ENCODE measurements at places on chromosomes 2 and 18.

GRCh38 chr18:45976974-45977373 is 9.8 kb upstream of the EPG5 start:
- DNase-seq: no peak

DNA sequence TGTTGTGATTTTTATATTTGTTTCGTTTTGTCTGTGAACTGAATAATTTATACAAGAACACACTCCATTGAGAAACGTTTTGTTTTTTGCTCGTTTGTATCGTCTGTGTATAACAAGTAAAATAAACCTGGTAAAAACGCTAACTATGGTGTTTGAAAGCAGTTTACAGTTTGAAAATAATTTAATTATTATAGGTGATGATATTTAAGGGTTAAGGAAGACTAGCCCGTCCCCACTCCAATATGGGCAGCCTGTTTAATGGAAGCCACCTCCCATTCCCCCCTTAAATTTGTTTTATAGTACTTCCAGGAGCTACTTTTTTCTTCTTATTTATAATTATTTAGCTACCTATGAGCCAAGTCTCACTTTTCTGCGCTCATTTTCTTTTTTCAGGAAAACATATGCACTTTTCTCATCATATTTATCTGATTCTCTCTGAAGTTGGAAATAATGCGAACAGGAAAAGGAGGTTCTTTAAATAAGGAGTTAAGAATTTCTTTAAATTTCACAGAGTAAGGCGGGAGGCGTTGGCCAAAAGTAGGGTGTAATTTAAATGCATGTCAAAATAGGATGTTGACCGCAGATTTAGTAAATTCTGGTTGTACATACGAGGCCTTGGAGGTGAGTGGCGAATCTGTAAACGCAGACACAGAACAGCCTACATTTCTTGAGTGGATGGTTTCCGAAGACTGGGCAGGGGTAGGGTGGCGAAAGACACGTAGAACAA is 9.8 kb downstream of the TBR1 start:
- no peak for DNase-seq

DNA sequence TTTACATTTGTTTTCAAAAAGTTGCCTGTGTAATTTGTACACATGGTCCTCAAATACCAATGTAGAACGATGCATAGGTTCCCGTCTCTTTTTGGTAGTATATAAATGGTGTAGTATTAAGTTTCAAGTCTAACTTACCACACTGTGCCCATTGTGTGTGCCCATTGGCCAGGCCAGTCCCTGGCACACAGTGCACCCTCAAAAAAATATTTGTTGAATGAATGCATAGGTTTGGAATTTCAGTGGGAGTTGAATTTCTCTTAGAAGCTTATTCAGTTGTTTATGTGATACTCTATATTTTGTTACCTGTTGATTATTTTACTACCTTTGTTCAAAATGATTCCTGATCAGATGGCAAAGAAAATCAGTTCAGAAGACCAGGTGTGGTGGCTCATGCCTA is 30.1 kb downstream of the IDH1 start:
- DNase-seq: no peak

GRCh38 chr2:176507786-176508185 is 238.5 kb downstream of the MTX2 start:
- no peak for DNase-seq

DNA sequence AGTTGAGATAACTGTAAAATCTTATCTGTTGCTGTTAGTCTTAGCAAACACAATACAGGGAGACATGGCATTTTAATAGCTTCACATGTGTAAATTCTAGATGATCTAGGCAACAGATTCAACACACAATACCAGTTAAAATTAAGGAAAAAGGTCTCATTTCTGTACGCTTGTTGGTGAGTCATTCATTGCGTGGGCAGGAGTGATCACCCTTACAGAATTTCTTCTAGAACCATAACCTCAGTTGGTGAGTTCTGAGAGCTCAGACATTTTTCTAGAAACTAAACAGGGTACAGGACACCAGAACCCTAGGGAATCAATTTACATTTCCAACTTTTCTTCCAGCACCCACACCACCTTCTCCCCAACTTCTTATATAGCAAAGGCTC is 81.9 kb downstream of the SLC8A1 start:
- DNase-seq: no peak

GRCh38 chr2:166127217-166128155 is at the start of gene SCN1A:
TSS of gene SCN1A (minus strand) at chr2:166128020. CDS start at chr2:166073621, 54,399 bp downstream.
- no peak for DNase-seq

DNA sequence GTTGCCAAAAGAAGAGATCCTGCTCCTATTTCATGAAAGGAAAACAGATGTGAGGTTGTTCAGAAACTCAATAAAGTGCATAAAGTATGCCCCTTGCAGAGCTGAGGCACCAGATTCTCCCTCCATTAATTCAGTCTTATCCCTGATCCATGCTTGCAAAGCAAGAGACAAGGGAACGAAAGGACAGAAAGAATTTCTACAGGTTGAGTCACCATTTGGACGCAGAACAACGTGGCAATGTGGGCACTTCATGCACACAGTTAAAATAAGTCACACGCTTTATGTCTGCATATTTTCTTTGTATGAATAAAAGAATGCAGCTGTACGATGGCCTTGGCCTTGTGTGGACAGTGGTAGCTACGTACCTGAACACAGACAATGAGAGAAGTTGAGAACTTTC is 321.7 kb upstream of the REV1 start:
- DNase-seq: no peak

GRCh38 chr2:129331638-129332037 is 647.8 kb upstream of the RAB6C start:
- DNase-seq: no peak

- DNase-seq: no peak
Measured at GRCh38 chr2:64754570-64754969, 100.9 kb upstream of the SERTAD2 start.

DNA sequence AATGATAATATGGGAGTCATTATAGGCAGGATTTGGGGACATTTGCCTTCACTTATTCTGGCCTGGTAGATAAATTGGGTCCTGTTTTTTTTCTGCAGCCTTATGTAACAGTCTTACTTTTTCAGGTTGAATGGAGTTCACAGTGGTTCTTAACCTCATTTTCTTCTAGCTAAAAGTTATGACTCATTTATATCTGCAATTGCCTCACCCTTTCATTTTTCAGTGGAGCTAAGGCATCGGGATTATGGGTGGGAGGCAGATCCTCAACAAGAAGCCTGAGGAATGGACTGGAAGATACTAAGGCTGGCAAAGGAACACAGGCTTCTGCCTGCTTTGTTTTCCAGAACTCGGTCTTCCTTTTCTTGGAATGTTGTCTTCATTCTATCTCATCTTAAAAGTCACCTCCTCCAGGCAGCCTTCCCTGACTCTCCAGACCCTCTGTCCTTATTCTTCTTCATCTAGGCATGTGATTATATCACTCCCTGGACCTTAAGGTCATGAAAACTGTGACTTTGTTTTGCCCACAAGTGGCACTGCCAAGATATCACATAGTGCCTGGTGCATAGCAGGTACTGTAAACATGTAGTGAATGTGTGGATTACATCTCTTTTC is 41.0 kb upstream of the ACSL3 start:
- DNase-seq: no peak

DNA sequence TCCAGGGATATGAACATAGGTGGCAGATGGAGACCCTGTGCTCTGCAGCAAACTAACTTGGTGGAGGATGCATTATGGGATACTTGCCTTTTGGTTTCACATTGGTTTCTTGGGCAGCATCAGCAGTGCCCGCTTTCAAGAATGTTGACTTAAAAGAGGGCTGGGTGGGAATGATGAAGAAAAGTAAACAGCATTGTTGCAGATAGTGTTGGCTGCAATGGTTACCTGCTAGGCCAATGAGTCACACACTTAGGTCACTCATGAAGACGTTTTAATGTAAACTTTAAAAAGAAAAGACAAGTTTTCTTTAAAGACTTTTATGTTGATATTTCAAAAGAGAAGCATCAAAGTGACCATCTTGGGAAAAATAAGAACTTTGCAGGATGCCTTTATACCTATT is 26.1 kb upstream of the FAM237A start:
- peak; percentile 20 for DNase-seq

DNA sequence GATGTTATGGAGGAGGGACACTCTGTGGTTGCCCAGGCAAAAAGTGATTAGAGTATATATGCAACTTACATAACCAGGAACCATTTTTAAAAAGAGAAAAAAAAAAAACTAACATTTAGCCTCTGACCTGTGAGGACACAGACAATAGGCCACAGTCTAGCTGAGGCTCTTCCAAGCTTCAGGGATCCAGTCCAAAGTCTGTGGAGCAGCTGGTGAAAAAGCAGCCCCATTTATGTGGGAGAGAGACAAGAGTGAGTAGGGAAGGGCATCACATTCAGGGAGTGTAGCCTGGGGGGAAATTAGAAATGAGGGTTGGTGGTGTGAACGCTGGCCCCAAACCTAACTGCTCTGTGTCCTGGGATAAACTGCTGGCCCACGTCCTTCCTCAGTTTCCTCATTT is 122.8 kb downstream of the MYO5B start:
- DNase-seq: no peak

- no peak for DNase-seq
Measured at GRCh38 chr2:150716186-150716585, 228.7 kb upstream of the RND3 start.

- DNase-seq: no peak
Measured at GRCh38 chr2:47093626-47094025, 61.5 kb downstream of the STPG4 start.
